Stimulated activated CD8-positive, alpha-beta memory T cell treated with anti-CD3 and anti-CD28 coated beads, Interleukin-4, amount 100 ng/mL, for 4 hours (primary cell): ENCODE measurements at places on chromosomes 1 and 21.

GRCh38 chr1:20439282-20439681 lies 46.7 kb downstream of the CAMK2N1 start:
- no peak for DNase-seq

DNA sequence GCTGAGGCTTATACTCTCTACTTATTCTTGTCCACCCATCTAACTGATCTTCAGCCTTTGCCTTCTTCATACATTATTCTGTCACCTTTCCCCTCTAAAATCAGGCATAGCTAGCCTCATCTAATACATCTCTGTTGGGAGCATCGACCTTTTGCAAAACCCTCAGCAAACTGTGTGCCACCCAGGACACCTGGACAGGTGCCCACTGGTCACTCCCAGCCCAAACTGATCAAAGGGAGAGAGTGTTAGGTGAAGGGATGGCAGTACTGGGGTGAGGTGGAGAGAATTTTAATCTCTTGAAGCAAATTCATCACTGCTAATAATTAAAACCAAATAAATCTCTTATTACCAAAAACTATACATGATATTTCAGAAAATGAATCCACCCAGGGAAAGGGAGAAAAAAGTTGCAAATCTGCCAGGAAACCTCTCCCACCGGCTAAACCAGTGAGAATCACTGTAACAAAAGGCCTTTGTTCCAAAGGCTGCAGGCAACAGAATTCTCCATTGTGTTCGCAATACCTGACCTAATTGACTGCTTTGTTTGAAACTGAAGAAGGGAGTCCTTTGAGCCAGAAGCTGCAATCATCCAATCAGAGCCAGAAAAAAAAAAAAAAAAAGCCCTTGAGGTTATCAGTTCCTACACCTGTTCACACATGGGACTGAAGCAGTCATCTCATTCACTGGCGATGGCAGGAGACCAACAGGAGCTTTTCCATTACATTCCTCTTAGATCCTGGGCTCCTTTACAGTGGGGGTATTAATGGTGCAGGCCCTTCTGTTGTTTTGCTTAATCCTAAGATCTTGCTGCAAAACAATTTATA lies 172.6 kb downstream of the APP start:
- DNase-seq, result no peak

- no peak for DNase-seq
Measured at GRCh38 chr1:214005708-214006107, 17.9 kb downstream of the PROX1 start.

DNA sequence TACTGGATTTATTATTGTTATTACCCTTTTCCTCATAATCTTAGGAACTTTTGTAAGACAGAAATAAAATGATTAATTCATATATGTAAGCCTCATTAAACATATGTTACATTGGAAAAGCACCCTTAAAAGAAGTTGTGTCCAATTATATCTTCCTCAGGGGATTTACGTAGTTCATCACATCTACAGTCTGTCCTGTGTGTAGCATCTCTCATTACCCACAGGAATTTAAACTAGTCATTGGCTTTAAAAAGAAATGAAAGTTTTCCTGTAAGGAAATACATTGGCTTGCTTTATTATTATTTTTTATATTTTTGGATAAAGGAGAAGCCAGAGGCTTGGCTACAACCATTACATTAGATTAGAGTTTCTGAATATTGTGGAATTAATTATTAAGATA lies 56.1 kb downstream of the SWT1 start:
- DNase-seq, result no peak

GRCh38 chr1:39006726-39007645 lies 15.9 kb downstream of the AKIRIN1 start:
- DNase-seq, result no peak

DNA sequence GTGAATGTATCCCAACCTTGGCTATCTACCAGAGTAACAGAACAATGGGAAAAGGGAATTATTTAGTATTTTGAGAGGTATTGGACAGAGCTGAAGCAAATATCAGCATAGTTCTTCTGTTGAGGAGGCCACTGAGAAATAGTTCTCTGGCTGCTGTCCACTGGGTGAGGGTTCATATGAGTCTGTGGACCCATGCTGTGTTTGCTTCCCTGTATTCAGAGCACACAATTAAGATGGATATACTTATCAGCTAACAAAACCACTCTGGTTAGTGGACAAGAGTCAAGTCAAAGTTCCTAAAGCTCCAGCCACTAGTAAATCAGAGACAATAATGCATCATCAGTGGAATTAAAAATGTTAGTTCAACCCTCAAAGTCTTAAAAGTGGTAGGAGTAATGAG lies 66.1 kb downstream of the RGS18 start:
- DNase-seq, result no peak

DNA sequence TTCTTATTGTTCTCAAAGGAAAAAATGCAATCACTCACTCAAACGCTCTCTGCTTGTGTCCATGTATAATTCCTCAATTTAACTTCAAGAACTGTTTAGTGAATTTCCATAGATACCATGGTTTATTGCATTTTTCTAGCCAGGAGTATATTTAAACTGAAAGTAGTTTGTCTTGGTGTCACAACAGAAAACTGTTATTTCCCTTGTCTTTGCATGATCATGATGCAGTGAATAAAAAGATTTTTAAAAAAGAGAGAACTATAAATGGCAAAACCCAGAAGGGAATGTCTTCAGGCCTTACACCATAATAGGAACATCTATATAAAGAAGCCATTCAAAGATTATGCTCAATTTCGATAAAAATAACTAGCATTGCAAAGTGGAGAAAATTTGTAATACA lies 523.5 kb upstream of the ADGRL4 start:
- DNase-seq, result no peak

DNA sequence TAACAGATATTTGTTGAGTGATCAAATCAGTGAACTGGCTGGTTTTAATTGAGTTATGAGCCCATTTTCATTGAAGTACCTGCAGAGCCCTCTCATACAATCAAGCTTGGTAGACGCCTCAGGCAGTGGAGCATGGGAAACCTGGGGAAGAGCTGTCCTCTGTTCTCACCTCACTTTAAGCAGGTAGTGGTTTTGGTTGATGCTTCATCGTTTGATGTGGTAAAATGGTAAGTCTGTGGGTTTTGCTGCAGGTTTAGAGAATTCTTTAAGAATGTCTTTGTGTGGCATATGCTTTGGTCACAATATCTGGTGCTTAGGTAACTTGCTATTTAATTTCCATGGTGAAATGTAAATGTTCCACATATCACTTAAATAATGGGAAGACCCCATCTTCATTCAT lies 10.0 kb downstream of the LAMC1 start:
- DNase-seq, result no peak

- DNase-seq, result no peak
Measured at GRCh38 chr1:182175361-182175931, 113.9 kb upstream of the ZNF648 start.

DNA sequence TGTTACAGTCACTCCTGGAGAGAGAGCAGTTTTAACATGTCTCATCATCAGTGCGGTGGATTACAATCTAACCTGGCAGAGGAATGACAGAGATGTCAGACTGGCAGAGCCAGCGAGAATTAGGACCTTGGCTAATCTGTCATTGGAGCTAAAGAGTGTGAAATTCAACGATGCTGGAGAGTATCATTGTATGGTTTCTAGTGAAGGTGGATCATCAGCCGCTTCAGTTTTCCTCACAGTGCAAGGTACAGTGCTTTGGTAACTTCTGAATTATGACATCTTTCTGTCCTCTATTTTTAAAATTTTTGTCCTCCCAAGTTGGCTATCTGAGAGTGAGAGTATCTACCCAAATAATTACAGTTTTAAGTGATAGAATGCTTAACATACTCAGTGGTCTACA lies 199.4 kb downstream of the HMCN1 start:
- no peak for DNase-seq

DNA sequence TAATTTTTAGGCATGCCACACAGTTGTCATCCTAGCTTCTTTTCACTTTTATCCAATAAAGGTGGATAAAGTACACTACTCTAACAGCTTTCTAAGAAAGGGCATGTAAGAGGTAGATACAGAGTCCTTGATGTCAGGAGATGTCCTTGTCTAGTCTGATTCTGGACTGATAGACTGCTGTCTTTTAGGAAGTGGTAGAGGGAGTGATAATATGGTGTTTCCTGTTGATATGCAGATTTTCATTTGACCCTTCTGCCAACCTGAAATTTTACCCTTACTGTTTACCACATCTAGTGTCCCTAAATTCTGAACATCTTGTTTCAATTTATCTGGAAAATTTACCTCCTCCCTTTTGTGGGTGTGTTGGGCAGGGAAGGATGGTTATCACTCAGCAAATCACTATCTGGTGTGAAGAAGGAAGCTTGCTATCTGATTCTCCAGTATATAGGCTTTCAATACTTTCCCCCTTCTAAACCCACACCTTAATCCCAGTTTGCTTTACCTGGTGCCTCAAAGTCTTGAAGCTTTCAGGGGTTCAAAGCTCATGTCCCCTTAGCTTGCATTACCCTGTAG lies 354.9 kb upstream of the SNX7 start:
- no peak for DNase-seq

DNA sequence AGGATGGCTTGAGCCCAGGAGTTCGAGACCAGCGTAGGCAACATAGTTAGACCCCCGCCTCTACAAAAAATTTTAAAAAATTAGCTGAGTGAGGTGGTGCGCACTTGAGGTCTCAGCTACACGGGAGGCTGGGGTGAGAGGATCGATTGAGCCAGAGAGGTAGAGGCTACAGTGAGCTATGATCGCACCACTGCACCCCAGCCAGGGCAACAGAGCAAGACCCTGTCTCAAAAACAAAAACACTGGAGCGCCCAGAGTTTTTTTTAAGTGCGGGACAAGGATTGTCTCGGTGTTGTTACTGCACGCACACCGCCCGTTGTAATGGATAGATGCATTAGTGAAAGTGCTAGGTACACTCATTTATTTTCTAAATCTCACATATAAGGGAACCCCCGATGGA lies 37.1 kb downstream of the PIK3CD start:
- no peak for DNase-seq
